ENCODE measurements at places on chromosomes 7 and 10.

GRCh38 chr7:690478-691360, 35.8 kb upstream of the DNAAF5 start:
- DNase-seq, result no peak

GRCh38 chr10:22479419-22479818, 134.1 kb downstream of the SPAG6 start:
- DNase-seq, result no peak

DNA sequence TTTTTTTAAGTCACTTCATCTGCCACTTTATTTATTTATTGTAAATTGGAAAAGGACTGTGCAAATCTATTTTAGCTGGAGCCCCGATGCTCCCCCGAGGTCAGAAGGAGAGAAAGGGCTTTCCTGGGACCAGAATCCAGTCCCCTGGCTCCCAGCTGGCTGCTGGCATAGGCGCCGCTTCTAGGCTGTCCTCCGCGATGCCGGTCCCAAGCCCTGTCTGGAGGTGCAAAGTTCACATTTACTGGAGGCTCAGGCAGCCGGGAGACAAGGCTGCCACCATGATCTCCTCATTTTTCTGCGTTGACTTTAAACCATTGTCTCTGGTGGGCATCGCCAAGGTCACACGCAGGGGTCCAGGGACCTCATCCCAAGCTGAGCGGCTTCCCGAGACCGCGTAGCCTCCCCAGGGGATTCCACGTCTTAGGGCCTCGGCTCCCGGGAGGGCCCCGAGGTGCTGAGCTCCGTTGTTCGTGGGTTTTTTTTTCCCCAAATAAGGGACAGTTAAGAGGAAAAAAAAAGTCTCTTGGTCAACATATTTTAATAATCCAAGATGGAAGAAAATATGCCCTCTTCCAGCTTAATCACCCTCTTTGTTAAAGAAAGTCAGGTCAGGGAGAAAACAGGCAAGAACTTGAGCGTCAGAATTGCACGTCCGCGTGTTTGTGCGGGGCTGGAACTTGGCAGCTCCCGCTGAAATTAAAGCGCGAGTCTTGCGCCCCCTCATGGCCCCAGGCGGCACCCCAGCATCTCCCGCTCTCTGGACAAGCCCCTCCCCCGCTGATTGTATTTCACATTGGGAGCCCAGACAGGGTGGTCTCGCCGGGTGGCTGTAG, 11.9 kb downstream of the RGR start:
- DNase-seq, result peak; percentile 8

DNA sequence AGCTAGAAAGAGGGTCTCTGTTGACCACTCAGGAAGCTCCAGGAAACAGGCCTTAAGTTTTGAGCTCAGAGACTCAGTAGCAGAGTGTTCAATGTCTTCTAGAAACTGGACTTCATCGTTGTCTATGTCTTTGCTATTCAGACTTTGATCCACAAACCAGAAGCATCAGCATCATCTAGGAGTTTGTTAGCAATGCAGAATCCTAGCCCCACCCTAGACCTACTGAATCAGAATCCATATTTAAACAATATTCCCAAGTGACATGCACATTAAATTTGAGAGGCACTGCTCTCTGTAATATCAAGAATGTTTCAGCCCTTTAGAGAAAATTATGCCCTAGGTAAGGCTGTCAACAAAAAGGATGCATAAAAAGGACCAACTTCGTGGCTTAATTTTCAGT, 12.9 kb upstream of the OGDHL start:
- DNase-seq, result no peak

GRCh38 chr10:125200396-125200795, 40.0 kb upstream of the CTBP2 start:
- no peak for DNase-seq

GRCh38 chr10:117503244-117504205, 39.0 kb upstream of the EMX2 start:
- DNase-seq, result no peak

DNA sequence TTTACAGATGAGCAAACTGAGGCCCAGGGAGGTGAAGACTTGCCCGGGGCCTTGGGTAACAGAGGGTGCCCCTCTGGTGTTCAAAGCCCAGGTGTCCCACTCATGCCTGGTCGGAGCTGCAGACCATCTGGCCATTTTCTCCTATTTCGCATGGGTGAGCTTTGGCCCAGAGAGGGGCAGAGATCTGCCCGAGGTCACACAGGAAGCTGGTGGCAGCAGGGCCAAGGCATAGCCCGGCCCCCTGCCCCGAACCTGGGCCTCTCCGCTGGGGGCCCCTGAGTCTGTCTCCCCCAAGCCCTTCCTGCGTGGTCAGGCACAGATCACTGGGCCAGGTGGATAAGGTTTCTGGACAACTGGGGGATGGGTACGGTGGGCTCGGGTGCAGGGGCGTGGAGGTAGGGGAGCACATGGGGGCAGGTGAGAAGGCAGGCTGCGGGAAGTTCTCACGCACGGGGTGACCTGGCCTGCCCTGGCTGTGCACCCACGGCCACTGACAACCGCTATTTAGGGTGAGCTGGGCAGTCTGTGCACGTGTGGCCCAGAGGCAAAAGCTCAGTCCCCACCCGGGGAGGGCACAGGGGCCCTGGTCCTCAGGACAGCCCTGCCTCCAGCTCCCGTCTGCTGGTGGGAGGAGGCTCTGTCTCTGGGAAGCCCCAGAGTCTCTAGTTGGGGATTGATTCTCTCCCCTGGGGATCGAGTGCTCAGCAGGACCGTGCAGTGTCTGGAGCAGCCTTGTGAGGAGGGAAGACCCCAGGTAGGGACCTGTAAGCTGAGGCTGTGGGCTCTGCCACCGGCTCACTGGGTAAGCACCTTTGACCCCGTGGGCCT, 68.6 kb downstream of the UNCX start:
- no peak for DNase-seq

DNA sequence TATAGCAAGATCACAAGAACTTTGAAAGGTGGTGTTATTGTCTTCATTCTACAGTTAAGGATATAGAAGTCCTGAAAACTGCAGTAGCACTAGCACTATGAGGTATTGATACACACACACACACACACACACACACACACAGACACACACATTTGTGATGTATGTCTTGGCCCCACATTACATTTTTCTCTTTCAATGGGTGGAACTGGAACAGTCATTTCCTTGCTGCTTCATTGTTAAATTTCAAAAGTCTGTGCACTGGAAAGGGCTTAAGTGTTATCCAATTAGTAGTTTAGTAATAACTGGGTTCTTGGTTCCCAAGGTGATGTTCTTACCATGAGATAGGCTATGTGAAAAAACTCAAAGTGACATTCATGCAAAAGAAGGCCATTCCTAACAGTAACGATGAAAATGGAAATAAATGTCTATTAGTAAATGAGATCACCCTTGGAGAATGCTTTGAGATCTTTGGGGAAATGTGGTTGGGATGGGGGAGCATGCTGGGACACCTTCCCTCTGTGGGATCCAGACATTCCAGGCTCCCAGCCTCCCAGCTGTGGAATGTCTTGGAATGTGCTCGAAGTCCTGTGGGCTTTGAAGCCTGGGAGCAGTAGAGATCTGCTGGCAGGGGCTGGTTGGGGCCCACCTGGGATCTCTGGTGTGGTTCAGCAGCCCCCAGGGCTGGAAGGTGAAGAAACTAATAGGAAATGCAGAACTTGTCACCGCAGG, 37.4 kb upstream of the CALD1 start:
- no peak for DNase-seq

- no peak for DNase-seq
Measured at GRCh38 chr7:4834601-4835397, 27.0 kb downstream of the PAPOLB start.

- DNase-seq, result no peak
Measured at GRCh38 chr10:89466599-89467035, 52.2 kb downstream of the IFIT5 start.

- no peak for DNase-seq
Measured at GRCh38 chr10:48353246-48353645, 46.8 kb downstream of the MAPK8 start.

DNA sequence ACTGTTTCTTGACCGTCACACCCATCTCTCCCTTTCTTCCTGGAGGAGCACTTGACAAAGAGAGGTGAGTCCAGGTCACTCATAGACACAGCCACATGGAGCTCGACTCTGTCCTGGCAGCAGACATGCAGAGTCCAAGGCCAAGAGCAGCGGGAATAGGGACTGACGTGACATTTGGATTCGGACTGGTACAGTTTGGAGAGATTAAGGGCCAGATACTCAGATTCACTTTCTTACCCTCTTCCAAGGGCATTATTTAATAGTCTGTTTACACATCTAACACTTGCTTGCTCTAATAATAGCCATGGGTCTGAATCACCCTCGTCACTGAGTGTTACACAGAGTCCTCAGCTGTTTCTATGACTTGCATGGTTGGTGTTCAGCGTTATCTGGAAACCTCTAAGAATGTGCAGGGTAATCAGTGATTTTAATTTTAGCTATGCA, 39.2 kb upstream of the OTUD1 start:
- DNase-seq, result no peak

GRCh38 chr7:25907214-25907613, 244.8 kb upstream of the NFE2L3 start:
- no peak for DNase-seq

DNA sequence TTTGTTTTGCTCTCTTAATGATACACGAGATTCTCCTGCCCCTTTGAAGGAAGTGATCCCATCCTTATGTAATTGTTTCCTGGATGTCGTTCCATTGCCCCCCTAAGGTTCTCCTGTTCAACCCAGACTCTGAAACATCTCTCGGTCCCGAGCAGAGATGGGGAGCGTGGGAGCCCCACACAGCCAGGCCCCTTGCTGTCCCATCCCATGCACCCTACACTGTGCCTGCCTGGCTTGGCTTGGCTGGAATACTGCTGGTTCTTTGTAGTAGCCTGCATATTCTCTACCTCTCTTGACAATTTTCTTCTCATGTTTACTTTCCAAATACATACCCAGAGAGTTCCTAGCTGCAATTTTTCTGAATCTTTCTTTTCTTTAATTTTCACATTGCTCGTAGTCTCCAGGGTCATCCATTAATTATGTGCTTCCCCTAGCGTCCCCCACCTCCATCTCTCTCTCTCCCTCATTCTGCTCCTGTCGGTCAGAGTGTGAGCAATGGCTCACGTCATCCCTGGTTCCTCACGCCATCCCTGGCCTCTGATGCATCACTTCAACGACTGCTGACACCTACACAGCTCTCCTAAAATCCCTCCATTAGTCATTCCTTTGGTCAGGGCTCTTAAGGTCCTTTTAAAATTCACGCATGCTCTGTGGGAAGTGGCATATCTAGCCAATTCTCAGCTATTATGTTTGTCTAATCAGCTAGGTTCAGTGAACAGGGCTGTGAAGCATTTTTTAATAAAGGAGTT, 32.5 kb upstream of the GPR158 start:
- DNase-seq, result no peak

DNA sequence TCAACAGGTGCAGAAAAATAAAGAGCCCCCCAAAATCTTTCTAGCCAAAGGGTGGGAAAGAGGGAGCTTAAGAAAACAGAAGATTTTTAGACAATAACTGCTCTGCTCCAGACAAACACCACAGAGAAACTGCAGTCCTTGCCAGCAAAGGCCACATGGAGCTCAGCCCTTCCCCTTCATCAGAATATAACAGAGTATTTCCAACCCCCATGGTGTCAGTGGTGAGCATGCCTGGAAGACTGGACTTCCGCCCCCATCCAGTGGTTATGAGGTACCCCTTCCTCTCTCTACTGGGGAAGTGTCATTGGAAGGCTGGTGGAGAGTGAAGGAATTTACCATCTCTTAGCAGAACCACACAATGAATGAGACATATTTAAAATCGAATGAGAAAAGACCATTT, 1007.3 kb upstream of the CELF2 start:
- no peak for DNase-seq

DNA sequence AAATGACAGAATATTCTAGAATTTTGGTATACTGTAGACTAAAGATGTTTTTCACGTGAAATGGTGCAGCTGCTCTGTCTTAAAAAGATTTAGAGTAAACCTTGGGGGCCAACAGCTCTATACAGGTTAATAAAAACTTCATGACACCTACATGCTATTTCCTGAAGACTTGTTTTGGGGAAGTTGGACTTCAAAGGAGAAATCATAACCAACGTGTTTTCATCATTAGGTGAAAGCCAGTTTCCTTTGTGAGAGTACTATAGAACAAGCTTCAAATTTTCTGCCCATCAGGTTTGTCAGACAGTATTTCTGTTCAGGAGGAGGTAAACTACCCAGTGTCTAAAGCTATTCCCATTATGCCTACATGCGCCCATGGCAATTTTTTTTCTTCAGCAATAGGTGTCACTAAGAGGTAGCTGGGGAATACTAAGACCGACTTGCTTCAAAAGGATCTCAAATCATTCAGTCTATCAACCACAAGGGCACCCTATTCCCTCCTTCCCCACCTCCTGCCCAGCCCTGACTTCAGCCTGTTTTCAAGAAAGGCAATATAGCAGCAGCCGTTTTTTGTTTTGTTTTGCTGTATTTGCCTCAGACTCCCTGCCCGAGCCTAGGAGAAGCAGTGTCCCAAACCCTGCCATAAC, 237.3 kb upstream of the SP8 start:
- no peak for DNase-seq

DNA sequence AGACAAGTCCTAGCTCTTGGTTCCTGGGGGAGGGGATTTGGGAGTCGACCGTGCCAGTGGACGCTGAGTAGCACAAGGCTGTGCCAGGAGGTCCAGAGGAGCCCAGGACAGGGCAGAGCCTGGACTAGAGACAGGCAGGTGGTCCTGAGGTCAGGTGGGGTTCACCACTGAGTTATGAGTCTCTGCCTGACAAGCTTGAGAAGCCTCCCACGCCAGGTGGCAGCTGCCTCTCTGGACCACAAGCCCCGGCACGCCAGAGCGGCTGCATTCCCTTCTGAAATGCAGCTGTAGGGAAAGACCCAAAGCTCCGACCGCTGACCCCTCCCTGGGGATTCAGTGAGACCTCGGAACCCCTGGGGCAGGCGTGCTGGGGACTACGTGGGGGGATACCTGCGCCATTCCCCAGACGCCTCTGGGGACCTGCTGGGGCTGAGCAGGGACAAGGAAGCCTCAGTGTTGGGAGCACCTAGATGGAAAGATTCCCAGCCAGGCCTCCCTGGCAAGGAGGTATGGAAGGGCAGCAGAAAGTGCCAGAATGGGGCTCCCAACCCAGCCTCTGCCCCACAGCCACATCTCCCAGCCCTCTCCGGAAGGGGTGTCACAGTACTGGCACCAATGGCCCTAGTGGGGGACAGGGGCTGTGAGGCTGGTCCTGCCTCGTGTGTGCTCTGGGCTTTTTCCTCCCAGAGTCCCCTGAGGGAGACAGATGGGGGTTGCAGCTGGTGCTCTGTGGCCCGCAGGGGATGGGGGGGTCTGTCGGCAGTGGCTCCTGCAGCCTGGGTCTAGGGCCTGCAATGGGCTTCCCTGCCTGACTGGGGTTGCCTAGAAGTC, 29.0 kb downstream of the PDGFA start:
- DNase-seq, result no peak

GRCh38 chr7:71961283-71961682, 450.9 kb downstream of the CALN1 start:
- DNase-seq, result no peak
